NCI-H510A treated with DMSO at 0.1 percent for 48 hours (cell line): ENCODE measurements at places on chromosomes 4 and X.
A peak's percentile ranks its signal among the peaks of the same experiment; 100 is the strongest.

DNA sequence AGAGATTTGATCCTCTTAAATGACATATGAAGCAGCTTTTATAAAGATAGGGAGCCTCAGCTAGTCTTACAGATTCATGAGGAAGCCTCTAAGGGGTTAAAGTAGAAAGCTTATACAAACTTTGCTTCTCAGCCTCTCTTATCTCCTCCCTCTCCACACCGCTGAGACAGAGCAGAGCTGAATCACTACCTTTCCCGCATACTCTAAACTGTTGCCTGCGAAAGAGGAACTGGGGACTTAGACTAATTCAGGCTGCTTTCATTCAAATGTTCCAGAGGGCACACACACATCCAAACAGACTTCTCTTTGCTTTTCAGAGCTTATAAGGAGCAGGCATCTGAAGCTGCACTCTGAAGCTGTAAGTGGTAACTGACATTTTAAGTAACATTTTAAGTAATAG lies at the start of gene SERTM2:
TSS of gene SERTM2 (plus strand) at position 169 of the 400 bp plus-strand sequence. CDS start 7,213 bp downstream, outside the sequence.
- peak; percentile 0 for DNase-seq

GRCh38 chr4:173909294-173909693 lies 374.2 kb downstream of the FBXO8 start:
- no peak for DNase-seq

DNA sequence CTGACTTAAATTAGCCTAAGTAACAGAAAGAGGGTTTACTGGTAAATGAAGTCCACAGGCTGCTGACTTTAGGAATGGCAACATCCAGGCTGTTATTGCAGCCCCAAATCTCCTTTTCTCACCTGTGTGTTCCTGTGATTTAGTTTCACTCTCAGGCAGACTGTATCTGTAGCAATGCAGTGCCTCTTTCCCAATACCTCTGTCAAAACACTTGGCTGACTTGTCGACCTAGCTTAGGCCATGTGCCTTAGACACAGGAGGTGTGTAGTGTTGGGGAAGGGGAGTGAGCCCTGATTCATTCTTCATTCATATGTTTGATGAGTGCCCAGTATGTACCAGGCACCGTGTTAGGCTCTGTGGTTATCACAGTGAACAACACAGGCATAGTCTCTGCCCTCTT lies 46.9 kb downstream of the JADE3 start:
- DNase-seq: no peak

DNA sequence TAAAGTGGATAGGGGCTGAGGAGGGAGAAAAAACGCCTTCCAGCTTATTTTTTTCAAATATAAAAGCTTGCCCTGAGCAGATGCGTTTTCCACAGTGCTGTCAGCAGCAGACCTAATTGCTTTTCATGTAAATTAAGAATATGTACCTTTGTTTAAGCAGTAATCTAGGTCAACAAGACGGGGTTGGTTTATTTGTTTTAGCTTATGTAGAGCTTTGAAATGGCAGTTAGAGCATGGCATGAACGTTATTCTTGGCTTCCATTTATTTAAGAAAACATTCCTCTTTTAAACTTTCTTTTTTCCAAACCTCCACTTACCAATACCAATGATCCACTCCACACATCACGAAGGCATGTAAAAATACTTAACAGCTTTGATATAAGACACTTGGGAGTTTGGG lies 220.3 kb upstream of the TENM3 start:
- peak; percentile 67 for DNase-seq

DNA sequence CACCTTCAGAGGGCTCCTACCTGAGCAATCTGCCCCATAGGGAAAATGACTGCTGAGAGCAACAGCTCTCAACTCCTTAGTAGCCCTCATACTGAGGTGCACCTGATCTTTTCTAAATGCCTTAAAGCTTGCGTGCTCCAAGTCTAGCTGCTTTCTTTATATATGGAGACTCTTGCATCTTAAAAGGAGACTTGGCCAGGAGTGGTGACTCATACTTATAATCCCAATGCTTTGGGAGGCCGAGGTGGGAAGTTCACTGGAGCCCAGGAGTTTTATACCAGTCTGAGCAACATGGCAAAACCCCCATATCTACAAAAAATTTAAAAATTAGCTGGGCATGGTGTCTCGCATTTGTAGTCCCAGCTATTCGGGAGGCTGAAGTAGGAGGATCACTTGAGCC lies 78.1 kb upstream of the TRIM2 start:
- DNase-seq: no peak

- DNase-seq: no peak
Observed at GRCh38 chr4:138202686-138203085, 39.5 kb downstream of the SLC7A11 start.

DNA sequence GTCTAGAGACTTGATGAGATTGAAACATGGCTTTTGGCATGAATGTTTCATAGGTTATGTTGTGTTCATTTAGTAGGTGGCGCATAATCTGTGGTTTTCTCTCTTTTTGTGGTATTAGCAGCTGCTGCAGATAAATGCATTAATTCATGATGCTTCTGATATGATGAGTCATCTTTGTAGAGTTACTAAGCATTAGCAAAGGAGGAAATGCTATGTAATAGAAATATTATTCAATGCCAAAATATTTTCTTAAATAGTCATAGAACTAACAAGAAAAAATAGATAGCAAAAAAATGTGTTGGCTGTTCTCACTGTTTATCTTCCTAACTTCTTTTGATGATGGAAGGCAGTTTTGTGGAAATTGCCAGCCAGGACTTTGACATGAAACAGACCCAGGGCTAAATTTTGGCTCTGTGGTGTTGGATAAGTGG lies 3.6 kb downstream of the ZXDB start:
- no peak for DNase-seq

GRCh38 chr4:150209140-150209829 lies 131.0 kb downstream of the DCLK2 start:
- DNase-seq: peak; percentile 15

DNA sequence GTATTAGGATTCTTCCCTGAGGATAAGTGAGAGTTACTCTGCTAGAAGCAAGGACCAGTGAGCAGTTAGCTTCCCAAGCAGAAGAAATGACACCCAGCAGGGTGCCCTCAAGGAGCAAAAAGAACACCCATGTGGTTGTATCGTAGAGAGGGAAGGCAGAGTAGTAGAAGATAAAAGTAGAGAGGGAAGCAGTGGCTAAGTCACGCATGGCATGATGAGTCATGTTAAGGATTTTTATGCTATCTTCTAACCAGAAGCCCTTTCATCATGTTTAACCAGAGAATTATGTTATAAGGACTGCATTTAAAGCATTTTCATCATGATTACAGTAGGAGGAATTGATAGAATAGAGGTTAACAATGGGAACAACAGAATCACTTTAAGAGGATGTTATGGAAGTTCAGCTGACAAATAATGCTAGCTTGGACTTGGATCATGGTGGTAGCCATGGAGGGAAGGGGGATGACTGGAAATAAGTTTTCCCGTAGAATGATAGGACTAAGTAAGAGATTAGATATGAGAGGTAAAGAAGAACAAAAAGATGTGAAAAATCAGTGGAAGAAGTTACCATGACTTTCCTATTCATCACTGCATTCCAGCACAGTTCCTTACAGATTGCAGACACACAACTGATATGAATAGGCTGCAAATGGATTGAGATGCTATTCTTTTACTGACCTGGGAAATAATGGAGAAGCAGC lies 383.5 kb upstream of the INTU start:
- no peak for DNase-seq

GRCh38 chrX:48883729-48884128 lies 13.8 kb downstream of the TIMM17B start:
- no peak for DNase-seq

GRCh38 chr4:14236359-14236758 lies 608.8 kb upstream of the BOD1L1 start:
- DNase-seq: no peak

- DNase-seq: no peak
Observed at GRCh38 chr4:173288296-173288695, 45.9 kb downstream of the HMGB2 start.

- no peak for DNase-seq
Observed at GRCh38 chrX:105635794-105636193, 186.5 kb upstream of the NRK start.

DNA sequence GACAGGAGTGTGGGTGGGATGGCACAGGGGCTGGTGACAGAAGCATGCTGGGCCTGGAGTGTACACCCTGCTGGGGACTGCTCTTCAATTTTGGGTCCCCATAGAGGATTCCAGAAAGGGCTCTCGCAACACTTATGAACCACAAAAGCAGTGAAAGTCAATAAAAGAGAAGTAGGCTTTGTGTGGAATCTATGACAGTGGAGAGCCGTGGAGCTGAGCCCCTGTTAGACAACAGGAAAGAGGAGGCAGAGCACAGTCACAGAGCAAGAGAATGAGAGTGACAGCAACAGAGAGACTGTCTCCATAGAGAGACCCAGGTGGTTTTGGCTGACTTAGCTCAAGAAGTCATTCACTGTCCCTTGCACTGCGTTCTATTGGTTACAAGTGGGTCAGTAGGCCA lies 135.1 kb upstream of the ATP6AP2 start:
- no peak for DNase-seq

- DNase-seq: no peak
Observed at GRCh38 chr4:112848911-112849310, 200.5 kb upstream of the ANK2 start.

- DNase-seq: no peak
Observed at GRCh38 chr4:12319765-12320164, 891.1 kb upstream of the HS3ST1 start.

- no peak for DNase-seq
Observed at GRCh38 chrX:153477364-153477857, 7.0 kb upstream of the HAUS7 start.

- DNase-seq: no peak
Observed at GRCh38 chr4:167908816-167909215, 183.5 kb upstream of the ANXA10 start.

- no peak for DNase-seq
Observed at GRCh38 chr4:3412257-3413020, 29.3 kb upstream of the HGFAC start.

GRCh38 chr4:186172546-186172945 lies 18.8 kb upstream of the CYP4V2 start:
- DNase-seq: no peak

DNA sequence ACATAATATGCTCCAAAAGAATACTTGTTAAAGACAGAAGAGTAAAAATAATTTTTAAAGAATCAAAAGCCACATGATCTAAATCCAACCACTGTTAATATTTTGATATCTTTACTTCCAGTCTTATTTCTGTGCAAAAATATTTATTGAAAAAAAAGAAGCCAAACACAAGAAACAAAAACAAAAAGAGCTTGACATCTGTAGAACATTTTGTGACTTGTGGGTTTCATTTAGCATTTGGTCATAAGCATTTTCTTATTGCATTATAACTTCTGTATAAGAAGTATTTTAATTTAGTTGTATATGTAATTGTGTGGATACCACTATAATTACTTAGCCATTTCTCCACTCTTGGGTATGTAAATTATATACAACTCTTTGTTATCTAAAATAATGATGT lies 63.1 kb downstream of the DIPK2B start:
- DNase-seq: no peak

GRCh38 chrX:19855700-19856381 lies 31.6 kb downstream of the SH3KBP1 start:
- no peak for DNase-seq

- no peak for DNase-seq
Observed at GRCh38 chrX:19863857-19864223, 23.6 kb downstream of the SH3KBP1 start.

DNA sequence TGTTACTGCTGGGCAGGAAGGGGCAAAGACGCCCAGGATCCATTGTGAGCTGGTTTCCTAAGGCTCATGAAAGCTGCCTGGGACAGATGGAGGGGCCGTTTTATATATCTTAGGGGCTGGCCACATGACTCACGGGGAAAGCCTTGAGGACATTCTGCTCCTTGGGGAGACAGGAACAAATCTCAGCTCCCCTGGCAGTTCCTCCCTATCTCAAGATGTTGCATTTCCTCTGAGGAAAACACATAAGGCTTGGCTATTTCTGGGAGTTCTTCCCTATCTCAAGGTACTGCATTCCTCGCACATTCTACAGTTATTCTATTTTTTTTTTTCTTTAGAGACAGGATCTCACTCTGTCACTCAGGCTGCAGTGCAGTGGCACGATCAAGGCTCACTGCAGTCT lies 804.6 kb upstream of the TENM3 start:
- no peak for DNase-seq

DNA sequence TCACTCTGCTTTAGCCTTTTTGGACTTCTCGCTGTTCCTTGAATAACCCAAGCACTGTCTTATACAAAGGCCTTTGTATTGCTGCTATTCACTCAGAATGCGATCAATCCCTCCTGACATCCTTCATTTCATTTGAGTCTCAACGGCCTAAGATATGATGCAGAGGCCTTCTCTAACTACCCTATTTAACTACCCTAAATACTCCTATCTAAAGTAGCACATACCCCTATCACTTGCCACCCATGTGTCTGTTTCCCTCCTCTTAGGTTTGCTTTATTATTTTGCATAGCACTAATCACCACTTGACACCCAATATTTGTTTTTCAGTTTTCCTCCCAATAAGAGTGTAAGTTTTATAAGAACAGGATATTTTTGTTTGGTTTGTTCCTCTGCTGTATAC lies 42.3 kb upstream of the ACSL4 start:
- no peak for DNase-seq

GRCh38 chr4:56360071-56360470 lies 27.2 kb downstream of the AASDH start:
- no peak for DNase-seq

- DNase-seq: no peak
Observed at GRCh38 chrX:153944140-153944799, at the start of gene RENBP. TSS of gene RENBP (minus strand) at chrX:153944643. CDS start at chrX:153944610, 33 bp downstream.

GRCh38 chrX:72475338-72475737 lies 97.3 kb downstream of the HDAC8 start:
- DNase-seq: no peak

DNA sequence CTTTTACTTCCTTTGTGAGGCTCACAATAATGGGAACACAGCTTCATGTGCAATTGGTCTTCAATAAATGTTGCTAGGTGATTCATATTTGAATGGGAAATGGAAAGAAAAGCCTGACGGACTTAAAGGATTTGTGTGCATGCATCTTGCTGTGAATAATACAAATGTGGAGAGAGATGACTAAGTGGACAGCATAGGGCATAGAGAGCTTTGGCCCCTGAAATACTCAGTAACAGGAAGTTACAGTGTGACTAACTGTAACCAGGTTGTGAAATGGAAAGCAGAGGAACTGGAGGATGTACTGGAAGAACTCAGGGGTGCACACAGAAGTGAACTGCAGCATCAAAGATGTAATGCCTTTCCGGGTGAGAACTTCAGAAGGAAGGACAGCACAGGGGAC lies 206.7 kb downstream of the MGST2 start:
- no peak for DNase-seq
